ENCODE measurements at places on chromosomes 5 and 9.

GRCh38 chr5:37930350-37930749 lies 90.5 kb upstream of the GDNF start:
- no peak for DNase-seq

DNA sequence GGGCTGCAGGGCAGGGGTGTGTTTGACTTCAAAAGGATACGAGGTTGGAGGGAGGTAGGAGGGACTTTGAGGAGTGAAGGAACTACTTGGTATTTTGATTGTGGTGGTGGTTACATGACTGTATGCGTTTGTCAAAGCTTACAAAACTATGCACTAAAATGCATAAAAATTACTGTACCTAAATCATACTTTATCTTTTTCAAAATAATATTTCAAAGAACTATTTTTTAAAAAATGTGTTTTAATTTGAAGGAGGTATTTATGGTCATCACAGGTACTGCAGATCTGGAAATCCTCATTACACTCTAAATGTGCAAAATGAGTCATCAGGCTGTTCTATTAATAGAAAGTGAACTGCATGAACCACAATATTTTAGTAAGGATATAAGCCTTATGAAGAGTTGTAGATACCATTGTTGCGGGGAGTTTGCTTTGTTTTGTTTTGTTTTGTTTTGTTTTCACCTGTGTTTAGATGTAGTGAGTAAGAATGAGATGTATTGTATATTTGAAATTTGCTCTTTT lies 116.9 kb downstream of the ARRDC3 start:
- no peak for DNase-seq

DNA sequence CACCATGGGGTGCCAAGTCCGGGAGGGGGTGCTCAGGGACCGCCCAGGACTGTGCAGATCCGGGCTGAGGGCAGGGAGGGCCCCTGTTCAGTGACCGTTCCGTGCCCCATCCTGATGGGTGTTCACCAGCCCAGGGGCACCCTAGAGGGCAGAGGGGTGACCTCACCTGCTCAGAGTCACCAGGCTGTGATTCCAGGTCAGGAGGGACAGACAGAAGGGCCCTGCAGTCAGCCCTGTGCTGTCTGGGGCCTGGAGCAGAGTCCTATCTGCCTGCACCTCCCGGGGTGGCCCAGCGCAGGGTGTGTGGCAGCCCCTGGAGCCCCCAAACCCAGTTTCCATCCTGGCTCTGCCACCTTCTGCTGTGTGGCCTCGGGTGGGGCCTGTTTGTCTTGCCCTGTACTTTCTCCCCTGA lies 241.9 kb downstream of the PBX3 start:
- no peak for DNase-seq

- DNase-seq: no peak
Measured at GRCh38 chr9:71820403-71820921, 52.1 kb upstream of the CEMIP2 start.

DNA sequence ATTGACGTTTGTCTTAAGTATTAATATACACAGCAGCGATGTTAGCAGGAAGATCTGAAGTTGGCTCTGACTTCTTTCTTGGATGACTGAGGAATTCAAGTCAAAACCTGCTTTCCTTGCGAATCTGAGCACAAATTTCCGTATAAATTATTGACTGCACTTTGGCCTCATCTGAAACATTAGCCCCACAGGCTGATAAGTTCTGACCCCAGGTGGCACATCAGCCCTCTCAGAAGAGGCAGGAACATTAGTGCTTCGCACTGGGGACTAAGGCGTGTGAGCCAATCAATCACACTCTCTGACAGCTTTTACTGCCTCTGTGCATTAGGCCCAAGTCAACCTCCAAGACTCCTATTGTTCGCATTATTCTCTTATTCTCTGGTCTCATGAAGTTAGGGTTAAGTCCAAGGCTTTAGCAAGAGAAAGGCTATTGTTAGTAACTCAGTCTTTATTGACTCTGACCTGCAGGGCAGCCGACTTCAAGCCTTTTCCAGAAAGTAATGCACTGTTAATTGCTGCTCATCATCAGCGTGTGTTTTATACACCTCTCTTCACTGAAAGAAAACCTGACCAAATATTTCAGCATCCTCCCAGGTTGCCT lies 84.2 kb downstream of the ZNF608 start:
- no peak for DNase-seq

GRCh38 chr9:21611891-21612290 lies 129.8 kb upstream of the IFNE start:
- no peak for DNase-seq

GRCh38 chr9:76642701-76643209 lies 121.5 kb upstream of the PCA3 start:
- DNase-seq: no peak

GRCh38 chr5:104018299-104018698 lies 455.7 kb upstream of the NUDT12 start:
- no peak for DNase-seq

- no peak for DNase-seq
Measured at GRCh38 chr5:130845049-130845765, 319.8 kb downstream of the HINT1 start.

DNA sequence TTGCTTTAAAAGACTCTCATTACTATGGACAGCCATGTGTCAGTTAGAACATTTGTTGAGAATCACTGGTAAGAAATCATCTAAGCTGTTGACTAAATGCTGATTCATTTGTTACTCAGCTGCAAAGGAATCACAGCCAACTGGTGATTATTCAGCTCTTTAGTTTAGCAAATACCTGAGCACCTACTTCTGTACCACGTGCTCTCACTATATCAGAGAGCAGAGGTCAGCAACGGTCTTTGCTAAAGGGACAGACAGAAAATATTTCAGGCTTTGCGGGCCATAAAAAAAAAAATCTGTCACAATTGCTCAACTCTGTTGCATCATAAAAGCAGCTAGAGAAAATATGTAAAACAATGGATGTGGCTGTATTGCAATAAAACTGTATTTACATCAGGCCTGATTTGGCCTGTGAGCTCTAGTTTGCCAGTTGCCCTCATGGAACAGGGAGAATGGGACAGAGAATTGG lies 377.6 kb downstream of the DNAH5 start:
- no peak for DNase-seq

DNA sequence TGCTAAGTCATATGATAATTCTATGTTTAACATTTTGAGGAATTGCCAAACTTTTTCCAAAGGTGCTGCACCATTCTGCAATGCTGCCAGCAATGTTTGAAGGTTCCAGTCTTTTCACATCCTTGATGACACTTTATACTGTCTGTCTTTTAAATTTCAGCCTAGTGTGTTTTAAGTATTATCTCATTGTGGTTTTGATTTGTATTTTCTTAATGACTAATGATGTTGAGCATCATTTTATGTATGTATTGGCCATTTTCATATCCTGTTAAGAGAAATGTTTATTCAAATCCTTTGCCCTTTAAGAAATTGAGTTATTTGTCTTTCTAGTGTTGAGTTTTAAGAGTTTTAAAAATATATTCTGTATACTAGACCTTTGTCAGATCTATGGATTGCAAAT lies 5.0 kb upstream of the TEX48 start:
- DNase-seq: no peak

DNA sequence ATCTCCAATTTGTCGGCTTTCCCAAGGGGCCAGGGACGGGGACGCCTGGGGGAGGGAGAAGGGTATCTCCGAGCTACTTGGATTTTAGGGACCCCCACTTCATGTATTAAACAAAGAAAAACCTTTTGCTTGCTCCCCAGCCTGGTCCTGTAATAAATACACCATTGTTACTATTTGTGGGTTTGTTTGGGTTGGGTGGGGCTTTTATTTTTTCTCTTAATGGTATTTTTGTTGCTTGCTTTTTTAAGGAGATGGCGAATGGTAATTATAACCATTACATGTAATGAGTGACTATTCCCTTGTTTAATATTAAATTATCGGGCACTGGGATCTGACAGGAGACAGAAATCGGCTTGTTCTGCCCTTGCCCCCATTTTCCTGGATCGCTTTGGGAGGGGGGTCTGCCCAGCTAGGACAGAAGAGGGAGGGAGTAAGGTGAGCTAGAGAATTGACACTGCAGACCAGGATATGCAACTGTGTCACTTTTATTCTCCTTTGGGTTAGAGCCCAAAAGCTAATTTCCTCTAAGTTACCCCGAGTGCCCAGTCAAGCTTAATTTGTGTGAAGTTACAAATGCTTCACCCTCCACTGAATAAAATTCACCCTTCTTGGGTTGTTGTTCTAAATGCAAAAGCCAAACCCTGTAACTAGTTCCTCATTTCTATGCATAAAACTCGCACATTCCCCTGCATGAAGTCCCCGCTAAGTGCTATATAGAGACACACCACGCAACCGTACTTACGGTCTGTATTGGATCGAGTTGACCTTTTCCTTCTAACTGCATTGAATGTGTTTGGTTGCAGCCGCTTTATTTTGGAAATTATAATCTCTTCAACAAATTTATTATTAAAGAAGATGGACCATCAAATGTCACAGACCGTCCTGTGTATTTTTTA lies 1.6 kb upstream of the ZNF608 start:
- peak; percentile 41 for DNase-seq

DNA sequence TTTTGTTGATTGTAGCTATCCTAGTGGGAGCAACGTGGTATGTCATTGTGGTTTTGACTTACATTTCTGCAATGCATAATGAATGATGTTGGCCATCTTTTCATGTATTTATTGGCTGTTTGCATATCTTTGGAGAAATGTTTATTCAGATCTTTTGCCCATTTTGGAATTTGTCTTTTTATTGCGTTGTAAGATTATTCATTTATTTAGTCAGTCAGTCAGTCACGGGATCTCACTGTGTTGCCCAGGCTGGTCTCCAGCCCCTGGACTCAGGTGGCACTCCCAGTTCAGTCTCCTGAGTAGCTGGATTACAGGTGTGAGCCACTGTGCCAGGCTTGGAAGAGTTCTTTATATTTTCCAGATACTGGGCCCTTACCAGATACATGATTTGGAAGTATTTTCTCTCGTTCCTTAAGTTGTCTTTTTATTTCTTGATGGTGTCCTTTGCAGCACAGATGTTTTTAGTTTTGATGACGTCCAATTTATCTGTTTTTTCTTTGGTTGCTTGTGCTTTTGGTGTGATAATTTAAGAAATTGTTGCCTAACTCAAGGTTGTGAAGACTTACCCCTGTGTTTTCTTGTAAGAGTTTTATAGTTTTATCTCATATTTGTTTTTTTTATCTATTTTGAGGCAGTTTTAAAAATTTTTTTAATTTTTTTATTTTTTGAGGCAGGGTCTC lies 67.1 kb downstream of the EHMT1 start:
- DNase-seq: no peak

DNA sequence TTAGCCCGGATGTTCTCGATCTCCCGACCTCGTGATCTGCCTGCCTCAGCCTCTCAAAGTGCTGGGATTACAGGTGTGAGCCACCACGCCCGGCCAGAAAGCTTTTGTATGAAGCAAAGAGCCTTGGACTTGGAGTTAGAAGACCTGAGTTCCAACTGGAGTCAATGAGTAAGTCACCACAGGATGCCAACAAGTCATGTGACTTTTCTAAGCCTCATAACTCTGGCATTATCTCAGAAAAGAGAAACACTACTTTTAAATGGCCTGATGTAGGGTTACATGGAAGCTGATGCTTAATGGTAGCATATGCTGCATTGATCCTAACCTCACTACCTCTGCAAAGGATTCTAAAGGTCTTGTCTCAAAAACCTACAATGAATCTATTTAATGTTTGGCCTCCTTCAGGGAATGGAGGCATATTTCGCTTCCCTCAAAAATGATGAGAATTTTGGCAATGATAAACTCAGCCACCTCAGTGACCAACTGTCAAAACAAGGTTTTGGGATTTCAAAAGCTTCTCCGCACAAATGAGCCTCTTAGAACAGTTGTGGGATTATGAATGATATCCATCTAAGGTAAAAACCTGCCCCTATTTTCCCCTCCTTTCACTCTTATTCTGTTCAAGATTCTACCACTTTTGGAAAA lies 236.8 kb downstream of the ACTL7B start:
- no peak for DNase-seq

DNA sequence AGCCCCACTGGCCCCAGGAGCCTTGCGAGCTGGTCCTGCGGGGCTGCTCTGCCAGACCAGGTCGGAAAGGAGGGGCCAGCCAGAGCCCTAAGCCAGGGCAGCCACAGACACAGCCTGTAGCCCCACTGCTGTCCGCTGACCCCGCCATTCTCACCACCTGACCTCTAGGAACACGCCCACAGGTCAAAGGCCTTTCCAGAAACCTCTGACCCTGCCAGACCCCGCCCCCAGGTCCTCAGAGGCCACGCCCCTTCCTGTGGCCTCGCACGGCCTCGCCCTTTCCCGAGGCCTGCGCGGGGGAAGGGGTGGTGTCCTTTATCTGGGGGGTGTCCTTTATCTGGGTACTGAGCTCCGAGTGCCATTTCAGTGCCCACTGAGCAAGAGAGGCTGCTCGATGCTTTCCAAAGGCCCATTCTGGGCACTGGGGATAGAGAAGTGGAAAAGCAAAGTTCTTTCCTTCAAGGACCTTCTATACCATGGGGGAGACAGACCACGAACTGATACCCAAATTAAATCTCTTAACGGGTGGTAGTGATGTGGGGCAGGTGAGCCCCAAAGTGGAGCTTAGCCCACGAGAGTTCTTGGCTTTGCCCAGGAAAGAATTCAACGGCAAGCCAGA lies 46.5 kb downstream of the P4HA2 start:
- DNase-seq: no peak

DNA sequence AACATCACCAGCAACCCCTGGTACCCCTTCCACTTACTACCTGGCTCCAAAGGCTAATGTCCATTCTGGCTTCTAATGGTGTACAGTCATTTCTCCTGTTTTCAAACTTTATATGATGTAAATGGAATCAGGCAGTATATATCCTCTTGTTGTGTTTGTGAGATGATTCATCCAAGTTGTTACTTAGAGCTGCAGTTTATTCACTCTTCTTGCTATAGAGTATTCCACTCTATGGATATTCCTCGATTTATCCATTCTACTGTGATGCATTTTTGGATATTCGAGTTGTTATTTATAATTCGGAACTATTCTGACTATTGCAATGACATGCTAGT lies 32.4 kb downstream of the IRF1 start:
- DNase-seq: no peak

GRCh38 chr5:85453026-85453349 lies 1068.3 kb upstream of the EDIL3 start:
- no peak for DNase-seq

- no peak for DNase-seq
Measured at GRCh38 chr5:151496041-151496484, 48.7 kb downstream of the SLC36A1 start.

GRCh38 chr5:33282696-33283095 lies 158.1 kb upstream of the TARS1 start:
- no peak for DNase-seq

DNA sequence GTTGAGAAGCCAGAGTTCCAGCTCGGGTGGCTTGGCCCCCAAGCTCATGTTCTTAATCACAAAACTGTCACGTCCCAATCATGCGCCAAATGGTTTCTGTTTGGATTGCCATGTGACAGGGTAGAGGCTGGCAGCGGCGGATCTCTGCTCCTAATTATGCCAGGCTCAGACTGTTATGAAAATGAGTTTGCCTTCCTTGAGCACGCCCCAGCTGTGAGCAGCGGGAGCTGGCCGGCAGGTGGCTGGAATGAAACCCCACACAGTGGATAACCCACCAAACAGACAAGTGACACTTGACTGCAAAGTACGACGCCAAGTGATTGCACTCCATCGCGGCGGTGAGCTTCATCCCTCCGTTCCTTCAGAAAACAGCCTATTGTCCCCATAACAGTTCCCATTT lies 75.4 kb downstream of the CFAP77 start:
- DNase-seq: no peak

GRCh38 chr5:95615164-95615467 lies 4.8 kb upstream of the GPR150 start:
- no peak for DNase-seq

GRCh38 chr9:81225596-81225995 lies 463.8 kb downstream of the TLE1 start:
- no peak for DNase-seq

- DNase-seq: no peak
Measured at GRCh38 chr9:134525841-134526583, 115.6 kb upstream of the COL5A1 start.
